ENCODE measurements at places on chromosomes 12 and 14.

- DNase-seq = no peak
These were observed 240.4 kb upstream of the MGAT4C start for GRCh38 chr12:86496595-86496994.

- no peak for DNase-seq
These were observed 43.9 kb downstream of the TTC9 start for GRCh38 chr14:70685474-70686197.

DNA sequence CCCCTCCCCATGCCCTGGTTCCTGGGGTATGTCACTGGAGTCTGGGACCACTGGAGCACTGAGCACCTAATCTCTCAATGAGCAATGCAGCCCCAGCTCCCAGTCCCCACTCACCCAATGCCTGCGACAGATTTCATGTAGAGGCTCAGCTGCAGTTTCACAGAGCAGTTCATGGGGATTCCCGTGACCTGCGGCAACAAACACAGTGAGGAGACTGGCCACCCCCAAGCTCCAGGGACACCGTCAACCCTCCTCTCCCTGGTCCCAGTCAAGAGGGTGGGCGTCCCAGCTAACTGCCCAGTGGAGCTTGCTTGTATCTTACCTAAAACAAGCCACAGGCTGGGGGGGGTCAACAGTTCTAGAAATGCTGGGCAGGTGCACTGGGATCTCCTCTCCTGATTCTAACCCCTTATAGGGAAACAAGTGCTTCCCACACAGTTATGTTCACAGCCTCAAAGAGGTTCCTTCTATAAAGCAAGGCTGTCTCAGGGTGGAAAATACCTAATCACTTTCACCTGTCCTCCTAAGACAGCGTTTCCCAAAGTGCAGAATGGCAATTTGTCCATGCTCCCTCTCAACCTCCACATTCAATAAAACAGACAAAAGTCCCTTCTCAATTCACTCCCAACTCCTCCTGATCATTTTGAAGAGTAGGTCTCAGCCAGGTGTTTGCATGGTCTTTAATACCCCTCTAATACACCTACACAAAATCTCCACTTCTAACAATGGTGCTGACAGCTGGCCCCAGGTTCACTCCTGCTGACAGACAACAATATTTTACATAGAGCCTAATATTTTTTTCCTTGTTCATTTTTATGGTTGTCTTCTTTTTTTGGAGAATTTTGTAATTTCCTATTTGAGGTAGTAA lies 68.3 kb downstream of the SCARB1 start:
- no peak for DNase-seq

DNA sequence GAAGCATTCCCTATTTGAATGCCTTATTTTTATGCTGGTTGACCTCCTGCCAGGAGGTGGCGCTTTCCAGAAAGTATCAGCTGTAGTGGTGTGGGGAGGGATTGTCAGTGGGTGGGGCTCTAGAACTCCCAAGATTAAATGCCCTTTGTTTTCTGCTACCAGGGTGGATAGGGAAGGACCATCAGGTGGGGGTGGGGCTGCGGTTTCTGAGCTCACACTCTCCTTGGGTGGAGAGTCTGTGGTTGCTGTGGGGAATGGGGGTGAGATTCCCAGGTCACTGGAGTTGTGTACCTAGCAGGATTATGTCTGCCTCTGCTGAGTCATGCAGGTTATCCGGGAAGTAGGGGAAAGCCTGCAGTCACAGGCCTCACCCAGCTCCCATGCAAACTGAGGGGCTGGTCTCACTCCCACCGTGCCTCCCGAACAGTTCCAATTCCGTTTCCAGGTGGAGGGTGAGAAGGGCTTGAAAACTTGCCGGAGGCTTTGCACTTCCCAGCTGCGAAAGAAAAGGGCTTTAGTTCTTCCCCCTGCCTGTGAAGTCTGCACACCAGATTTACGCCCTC lies 68.3 kb downstream of the ALG10B start:
- DNase-seq = no peak

GRCh38 chr14:101132051-101132571 lies 228.6 kb upstream of the RTL1 start:
- DNase-seq = peak; percentile 60

GRCh38 chr14:76329951-76330350 lies 46.0 kb upstream of the ESRRB start:
- no peak for DNase-seq

DNA sequence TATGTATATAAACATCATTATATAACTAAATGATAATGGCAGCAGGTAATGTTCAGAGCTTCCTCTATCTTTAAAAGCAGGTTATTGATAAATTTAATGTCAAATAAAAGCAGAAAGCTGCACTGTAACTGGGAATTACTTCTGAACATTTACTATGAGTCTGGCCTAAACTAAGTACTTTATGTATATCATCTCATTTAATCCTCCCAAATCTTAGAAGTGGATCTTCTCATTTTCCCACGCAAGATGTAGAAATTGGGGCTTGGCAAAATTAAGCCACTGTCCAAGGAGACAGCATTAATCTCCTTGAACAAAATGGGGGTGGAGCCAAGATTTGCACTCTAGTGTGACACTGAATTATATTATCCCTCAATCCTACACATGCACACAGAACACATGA lies 5.7 kb downstream of the NIN start:
- no peak for DNase-seq

- DNase-seq = no peak
These were observed 232.0 kb upstream of the TMTC1 start for GRCh38 chr12:30015631-30016337.

DNA sequence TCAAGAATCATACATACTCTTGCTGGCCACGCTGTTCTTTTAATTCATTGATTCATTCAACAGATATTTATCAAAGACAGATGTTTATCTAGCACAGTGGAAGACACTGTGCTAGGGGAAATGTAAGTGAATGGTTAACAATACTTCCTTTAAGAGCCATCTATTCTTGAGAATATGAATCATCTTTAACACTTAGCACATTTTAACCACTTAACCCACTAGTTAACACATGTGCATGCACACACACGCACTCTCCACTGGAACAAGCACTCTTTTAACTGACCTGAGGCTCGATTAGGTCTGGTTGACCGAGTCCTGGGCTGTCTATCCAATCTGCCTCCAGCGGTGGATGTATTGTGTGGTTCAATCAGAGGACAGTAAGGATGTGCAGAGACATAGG lies 34.6 kb downstream of the LMNTD1 start:
- DNase-seq = no peak

GRCh38 chr12:9694241-9694640 lies 24.7 kb downstream of the CLEC2D start:
- DNase-seq = no peak

- DNase-seq = no peak
These were observed 530 bp downstream of the APAF1 start for GRCh38 chr12:98645572-98646067.

- DNase-seq = no peak
These were observed 55.8 kb downstream of the EXOC5 start for GRCh38 chr14:57212919-57213318.

- no peak for DNase-seq
These were observed 46.1 kb downstream of the DIO2 start for GRCh38 chr14:80164991-80165721.

DNA sequence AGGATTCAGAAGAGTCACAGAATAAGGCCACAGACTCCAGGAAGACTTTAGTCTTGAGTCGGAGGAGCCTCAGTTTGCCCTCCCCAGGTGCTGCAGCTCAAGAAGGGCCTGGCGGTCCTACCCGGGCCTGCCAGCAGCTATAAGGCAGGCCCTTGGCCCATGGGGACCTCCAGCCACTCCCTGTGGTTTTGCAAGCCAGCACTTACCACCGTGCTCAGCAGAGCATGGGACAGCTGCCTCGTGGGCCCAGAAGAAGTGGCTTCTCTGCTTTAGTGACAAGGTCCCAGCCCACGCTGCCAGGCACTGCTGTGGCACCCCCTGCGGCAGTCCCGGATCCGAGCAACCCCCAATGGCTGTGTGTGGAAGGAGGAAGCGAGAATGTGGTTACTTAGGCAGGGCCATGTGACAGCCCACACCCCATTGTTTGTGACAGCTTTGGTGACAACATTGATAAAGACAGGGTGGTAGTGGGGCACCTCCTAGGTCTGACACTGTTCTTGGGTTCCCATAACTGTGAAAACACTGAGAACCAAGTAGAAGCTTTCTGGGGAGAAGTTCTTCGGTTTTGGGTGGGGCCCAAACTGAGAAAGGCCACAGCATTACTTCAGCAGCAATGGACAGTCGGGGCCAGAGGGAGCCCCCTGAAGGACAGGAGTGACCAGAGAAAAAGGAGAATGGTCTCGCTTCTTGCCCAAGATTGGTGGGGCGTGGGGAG lies at the start of gene SELPLG:
SELPLG (minus strand) TSS at position 361 of the 715 bp plus-strand sequence. CDS start 9,587 bp downstream, outside the sequence.
- DNase-seq = no peak

DNA sequence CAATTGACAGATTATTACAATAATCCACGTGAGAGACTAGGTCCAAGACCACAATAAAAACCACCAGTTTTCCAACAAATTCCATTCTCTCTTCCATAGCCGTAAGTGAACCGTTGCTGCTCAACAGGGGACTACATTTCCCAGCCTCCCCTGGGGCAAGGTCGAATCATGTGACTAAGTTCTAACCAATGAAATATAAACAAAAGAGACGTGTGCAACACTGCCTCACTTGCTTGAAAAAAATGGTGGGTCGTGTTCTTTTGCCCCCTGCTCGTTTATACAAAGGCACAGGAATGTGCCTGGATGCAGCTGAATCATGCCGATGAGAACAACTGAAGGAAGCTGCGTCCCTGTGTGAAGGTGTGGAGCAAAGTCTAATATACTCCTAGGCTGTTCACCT lies 51.1 kb downstream of the HSPB8 start:
- no peak for DNase-seq

- DNase-seq = no peak
These were observed 15.2 kb downstream of the HHIPL1 start for GRCh38 chr14:99660006-99660566.

DNA sequence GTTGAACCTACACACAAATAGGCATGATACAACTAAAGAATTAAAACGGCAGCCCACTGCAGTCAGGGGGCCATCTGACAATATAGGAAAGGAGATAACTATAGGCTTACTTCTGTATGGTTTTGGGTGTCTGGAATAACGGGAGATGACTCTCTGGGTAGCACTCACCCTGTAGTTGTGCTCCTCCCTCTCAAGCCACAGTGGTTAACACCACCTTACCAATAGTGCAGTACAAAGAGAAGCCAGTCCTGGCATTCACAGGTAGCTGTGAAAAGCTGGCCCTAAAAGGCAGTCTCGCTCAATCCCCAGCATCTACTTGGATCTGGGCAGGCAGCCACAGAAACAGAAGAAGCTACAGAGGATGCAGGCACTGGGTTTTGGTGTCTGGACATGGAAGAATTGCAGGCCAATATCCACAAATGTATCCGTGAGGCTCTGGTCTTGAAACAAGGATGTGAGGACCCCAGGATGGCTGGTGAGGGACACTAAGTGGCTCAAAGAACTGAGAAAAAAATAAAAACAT lies 93.0 kb downstream of the DPF3 start:
- no peak for DNase-seq

Data from vagina (tissue), 2 donors.